Stimulated activated CD4-positive, alpha-beta T cell treated with anti-CD3 and anti-CD28 coated beads, Interleukin-4, amount 100 ng/mL, for 48 hours (primary cell): ENCODE measurements at places on chromosomes 7 and 10.

DNA sequence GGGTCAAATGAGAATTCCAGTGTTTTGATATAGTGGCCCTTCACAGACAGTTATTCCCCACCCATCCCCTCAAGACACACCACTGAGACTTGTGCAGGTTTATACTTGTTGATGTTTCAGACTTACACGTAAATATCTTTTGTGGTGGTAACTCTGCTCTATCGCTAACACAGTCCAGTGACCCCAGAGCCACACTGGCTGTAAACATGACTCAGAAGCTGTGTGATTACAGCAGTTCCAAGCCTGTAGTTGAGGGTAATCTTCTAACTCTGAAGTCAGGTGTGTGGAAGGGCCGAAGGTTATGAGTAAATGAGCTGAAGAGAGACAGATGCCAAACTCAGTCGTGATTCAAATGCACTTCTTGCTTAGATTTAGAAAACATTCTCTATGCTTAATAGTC, 19.4 kb downstream of the NOBOX start:
- no peak for DNase-seq

DNA sequence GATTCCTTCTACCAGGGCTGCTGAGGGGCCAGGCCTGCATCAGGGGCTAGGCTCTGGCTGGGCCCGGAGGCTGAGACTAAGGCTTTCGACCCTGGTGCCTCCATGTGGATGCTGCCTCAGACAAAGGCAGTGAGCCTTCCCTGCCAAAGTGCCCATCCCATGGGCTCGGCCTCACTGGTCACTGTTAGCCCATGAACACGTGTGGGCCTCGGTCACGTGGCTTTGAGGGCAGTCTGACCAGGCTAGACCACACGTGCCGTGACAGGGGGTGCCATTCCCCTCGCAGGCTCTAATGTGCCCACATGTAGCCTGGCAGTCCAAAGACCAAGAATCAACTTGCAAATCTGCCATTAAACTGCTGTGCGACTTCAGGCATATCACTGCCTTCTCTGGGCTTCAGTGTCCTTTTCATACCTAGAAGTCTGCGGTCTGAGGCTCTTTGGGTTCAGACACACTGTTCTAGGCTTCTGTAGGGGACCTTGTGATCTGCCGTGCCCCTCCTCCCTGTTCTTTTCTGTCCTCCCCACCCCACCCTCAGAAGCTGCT, 17.6 kb upstream of the SLC29A3 start:
- no peak for DNase-seq

DNA sequence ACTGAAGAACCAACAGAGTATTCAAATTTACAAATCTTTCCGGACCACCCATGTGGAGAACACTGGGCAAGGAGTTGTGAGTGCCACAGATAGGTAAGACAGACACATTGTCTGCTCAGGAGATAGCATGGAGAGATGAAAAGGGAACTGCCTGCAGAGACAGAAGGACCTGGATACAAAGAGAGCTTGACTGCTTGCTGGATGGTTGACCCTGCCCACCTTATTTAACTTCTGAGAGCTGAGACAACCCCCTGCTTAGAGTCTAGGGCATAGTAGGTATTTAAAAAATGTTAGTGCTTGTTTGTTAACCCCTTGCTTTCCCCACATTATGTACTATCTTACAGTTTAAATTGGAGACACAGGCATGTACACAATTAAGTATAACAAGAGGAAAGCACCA, 314.1 kb downstream of the THSD7A start:
- no peak for DNase-seq

DNA sequence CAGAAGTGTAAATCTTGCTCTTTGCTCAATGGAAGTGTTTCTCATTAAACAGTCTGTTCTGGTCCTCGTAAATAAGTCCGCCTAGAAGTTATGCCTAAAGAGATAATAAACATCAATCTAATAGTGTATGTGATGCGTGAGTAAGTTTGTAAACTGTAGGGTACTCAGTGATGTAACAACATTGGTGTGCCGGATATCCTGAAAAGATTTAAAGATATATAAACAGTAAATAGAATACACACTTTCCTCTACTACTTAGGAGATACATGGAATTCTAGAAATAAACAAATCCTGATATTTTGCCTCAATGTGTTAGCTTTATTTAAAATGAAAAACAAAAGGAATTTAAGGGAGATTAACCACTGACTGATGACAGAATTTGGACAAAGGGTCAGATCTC, 123.5 kb downstream of the AHR start:
- no peak for DNase-seq

DNA sequence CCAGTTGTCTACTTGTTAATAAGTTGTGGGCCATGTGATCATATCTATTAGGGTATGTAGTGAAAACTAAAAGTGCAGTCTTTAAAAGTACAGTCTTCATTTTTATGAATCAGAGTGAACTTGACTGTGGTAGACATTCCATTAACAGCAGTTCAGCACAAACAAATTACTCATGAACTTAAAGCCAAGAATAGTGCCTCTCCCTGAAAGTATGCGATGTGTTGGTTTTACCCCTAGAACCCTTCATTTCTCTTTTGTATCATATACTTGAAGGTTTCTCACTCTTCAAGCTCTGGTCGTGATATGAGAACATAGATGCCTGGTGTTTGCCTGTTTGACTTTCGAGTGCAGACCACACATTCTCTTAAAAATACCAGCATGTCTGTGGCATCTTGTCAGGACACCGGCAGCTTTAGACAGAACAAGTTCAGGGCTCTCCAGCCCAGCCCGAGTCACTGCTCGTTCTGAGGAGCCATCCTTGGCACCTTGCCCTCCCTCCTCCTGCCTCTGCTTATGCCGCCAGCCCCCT, 159.3 kb downstream of the LCOR start:
- DNase-seq, result no peak

DNA sequence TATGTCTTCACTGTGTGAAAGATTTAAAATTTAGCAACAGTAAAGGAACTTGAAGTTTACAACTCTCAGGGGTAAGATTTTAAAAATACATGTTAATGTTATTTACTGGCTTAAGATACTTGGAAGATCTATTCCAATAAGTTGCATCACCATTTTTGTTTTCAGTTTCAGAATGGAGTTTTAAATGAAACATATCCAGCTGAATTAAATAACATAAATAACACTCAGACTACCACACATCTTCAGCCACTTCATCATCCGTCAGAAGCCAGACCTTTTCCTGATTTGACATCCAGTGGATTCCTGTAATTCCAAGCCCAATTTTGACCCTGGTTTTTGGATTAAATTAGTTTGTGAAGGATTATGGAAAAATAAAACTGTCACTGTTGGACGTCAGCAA, 44.3 kb downstream of the AHR start:
- no peak for DNase-seq

GRCh38 chr10:129331839-129332220, 135.2 kb upstream of the MGMT start:
- DNase-seq, result no peak

- no peak for DNase-seq
Measured at GRCh38 chr7:42029405-42029804, 207.6 kb downstream of the GLI3 start.

DNA sequence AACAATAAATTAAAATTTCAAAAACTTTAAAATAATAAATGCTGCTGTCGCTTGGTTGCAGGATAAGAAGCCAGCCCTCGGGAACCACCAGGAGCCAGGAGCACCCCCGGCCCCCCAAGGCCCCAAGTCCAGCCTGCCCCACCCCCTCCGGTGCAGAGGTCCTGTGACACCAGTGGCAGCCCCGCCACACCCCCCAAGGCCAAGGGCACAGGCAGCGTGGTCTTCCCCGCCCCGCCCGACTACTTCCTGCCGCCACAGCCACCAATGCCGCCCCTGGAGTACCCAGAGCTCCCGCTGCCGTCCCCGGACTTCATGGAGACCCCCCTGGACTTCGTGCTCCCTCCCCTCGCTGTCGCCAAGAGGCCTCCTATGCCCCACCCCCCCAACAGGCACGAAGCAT, 44.5 kb upstream of the PDSS1 start:
- no peak for DNase-seq

DNA sequence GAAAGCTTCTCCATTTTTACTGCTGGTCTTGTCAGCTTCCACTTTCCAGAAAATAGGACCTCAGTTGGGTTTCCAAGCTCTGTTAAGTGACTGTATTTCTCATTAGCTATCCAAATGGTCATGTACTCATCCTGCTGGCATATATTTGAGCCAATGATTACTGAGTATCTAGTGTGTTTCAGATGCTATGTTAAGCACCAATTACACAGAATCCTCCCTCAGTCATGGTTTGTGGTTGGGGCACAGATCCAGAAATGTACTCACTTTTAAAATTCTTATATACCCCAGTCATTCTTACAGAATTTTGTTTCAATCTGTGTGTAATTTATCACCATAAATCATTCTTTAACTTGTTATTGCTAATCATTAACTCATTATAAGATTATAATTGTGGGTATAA, 362.3 kb upstream of the MTPN start:
- DNase-seq, result no peak

- no peak for DNase-seq
Measured at GRCh38 chr7:96303105-96303685, 18.7 kb downstream of the SLC25A13 start.

GRCh38 chr10:28365840-28366239, 63.0 kb upstream of the MPP7 start:
- DNase-seq, result no peak

DNA sequence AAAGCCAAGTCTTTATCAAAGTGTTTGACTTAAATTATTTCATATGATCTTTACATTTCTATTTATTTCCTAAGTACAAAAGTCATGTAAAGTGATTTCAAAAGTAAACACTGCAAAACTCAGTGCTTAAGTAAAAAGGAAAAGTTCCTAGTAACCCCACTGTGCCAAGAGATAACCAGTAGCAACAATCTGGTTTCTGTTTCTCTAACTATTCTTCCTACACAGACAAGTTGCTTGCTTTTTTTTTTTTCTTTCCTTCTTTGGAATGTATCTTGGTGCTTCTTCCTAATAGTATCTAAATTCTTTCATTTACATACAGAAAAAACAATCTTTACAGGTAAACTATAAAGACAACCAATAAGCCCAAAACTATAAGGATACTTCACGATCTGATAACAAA, 3.1 kb downstream of the JCAD start:
- no peak for DNase-seq

DNA sequence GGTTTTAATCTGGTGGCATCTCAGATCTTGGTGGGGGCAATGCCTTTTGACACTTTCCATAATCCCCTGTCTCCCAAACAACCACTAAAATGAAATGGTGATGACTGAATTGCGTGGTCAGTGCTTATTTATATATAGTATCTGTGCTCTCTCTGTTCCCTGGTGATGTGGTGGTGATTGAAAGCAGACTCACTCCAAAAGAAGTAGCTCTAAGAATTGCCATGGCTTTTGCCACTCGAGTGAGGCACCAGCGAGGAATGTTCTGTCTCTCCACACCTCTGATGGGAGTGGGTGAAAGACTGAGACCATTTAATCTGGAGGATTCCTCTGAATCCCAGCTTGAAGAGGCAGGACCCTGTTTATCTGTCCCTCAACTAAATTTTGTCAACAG, 2.8 kb downstream of the DUSP5 start:
- DNase-seq, result no peak

DNA sequence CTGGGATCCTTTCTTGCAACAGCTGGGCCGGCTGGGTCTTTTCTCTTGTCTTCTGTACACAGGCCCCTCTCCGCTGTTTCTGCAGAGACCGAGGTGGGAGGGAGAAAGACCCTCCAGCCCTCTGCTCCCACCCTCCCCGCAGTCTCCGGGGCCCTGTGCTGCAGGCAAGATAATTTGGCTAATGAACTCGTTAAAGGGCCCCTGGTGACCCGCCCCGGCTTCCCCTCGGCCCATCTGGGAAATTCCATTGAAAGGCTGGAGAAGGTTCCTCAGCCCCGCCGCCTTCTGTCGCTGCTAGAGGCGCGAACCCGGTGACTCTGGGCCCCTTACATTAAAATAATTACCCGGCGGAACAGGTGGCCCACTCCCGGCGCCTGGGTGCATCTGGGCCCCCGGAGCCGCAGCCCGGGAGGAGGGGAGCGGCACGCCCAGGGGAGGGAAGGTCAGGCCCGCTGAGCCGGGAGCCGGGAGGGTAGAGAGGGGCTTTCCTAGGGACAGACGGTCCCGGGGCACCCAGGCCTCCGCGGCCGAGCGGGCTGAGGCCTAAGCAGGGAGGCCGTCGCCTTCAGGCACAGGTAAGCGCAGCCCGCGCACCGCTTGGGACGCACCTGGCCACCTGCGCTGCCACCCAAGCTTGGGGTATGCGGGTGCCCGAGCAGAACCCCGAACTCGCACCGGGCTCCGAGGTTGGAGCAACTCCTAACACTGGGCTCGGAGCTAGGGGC, 7.3 kb upstream of the MNX1 start:
- no peak for DNase-seq

DNA sequence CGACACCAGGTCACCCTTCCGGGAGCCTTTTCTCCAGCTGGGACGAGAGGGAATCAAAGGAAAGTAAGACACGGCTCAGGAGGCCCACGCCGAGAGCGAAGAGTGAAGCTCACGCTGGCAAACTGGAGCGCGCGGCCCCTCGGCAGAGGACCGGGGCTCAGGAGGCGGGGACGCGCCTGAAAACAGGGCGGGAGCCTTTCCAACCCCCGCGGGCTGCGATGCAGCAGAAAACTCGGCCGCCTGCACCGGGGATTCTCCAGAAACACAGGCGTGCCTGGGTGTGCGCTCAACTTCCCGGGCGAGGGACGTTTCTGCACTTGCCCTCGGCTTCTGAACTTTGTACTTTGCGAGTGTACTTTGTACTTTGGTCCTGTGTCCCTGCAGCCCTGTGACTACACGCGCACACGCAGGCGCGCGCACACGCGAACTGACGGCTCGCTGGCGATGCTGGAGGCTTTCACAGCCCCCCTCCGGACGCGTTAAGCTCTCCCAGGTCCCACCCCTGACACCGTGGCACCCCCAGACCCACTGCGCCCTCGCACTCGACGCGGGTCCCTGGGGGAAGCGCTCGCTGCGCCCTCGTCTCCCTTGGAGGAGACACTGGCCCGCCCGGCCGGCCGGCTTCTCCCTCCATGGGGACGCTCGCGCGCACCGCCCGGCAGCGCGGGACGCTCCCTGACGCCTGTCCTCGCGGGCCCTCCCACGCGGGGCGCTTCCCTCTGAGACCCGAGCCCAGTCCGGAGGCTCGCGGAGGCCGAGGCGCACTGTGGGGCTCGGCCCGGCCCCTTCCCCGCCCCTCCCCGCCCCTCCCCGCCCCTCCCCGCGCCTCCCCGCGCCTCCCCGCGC, 588 bp upstream of the PAOX start:
- DNase-seq, result no peak

DNA sequence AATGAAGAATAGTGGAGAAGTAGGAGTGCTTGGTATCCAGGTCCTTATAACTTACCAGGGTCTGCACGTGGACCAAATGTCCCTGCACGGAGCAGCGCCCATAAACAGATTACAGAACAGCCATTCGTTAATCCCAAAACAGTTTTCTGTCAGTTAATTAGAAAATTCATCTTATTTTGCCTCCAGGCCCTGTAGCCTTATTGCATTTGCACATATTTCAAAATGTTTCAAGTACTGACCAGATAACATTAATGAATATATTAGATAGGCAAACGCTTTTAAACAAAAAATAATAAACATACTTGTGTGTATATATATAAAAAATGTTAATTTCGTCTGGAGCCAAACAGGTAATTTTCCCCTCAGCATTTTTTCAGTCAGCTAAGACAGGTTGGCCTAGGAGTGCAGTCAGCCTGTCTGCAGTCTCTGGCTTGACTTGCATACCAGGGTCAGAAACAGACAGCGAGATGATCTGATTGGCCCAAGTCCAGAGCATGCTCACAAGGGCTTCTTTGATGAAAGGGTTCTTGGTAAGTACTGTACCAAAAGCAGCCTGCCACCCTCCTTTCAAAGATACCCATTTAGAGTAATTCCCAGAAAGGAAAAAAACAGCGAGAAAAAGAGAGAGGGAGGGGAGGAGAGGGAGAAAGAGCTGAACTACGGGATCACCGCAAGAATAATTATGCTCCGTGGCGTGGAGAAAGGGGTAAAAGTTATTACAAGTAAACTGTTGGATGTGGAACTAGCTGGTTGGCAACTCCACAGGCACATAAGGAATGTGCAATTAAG, 194.4 kb upstream of the TCF7L2 start:
- DNase-seq, result no peak
